Activated CD4-positive, alpha-beta T cell treated with anti-CD3 and anti-CD28 coated beads, Interleukin-2, Interleukin-4, amounts not matched to agents 100 ng/mL and 50 ng/mL, durations not matched to agents 16 hours and 8 hours (primary cell): ENCODE measurements at places on chromosomes 2 and 18.
A peak's percentile ranks its signal among the peaks of the same experiment; 100 is the strongest.

GRCh38 chr2:159851941-159852340, 53.9 kb upstream of the CD302 start:
- DNase-seq, result no peak

GRCh38 chr2:10265329-10266132, 37.2 kb upstream of the HPCAL1 start:
- DNase-seq, result no peak

DNA sequence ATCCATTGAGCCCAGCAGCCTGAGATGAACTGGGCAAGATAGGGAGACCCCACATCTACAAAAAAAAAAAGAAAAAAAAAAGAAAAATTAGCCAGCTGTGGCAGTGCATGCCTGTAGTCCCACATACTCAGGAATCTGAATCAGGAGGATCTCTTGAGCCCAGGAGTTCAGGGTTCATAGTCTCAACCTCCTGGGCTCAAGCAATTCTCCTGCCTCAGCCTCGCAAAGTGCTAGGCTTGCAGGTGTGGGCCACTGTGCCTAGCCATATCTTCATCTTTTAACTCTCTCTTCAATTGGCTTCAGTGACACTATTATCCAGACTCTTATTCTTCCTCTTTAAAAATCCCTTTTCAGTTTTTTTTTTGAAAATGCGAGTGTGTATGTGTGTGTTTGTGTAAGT, 28.5 kb upstream of the YES1 start:
- no peak for DNase-seq

DNA sequence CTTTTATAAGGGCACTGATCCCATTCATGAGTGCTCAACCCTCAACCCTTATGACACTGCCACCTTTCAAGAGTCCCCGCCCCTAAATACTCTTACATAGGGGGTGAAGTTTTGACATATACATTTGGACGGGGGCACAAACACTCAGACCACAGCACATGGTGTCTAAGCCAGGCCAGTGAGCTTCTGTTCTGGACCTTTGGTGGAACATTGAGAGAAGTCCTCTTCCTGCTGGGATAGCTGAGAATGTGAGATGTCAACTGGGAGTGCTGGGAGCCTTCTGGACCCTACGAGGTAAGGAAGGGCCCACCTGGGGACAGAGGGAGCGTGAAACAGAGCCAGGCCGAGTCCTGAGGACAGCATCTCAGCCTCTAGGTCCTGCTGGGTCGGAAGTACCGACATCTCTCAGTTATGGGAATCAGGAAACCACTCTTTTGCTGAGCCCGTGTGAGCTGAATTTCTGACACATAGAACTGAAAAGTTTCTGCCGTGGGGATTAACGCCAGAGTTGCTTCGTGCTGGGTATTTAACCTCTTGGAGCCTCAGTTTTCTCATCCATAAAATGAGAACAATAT, 114.9 kb downstream of the PDCL3 start:
- DNase-seq, result no peak

- DNase-seq, result no peak
Observed at GRCh38 chr2:188114014-188114413, 177.7 kb upstream of the GULP1 start.

DNA sequence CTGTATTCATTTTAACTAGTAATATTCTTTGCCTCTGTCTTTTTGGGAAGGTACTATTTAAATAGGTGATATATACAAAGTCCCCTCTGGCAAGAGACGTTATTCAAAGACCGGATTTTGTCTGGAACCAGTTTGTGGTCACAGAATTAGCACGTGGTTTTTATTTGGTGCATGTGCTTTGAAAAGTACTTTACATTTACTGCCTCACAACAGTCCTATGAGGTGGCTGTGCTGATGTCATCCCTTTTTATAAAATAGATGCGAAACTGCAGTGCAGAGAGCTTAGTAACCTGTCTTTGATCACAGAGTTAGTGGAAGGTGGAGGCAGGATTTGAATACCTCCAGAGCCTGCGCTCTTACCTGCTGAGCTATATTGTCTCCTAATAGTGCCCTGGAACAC, 4.0 kb downstream of the LPIN1 start:
- peak; percentile 84 for DNase-seq

DNA sequence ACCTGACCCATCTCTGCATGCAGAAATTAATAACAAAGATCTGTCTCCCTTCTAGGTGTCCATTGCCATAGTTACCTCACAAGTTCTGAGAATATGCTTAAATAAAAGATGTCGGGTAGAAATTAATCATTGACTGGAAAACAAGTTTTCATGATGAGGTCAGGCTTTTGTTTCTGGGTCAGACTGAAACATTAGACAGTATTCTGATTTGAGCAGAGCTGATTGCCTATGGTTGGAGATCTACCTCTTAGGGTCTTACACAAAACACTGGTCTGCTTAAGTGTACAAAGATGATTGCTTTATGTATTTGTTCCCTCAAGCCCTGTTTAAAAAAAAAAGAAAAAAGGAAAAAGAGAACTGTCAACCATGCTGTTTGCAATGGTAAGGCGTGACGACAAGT, 956.4 kb downstream of the CPS1 start:
- no peak for DNase-seq

GRCh38 chr2:216426938-216427337, 14.7 kb downstream of the SMARCAL1 start:
- DNase-seq, result no peak

- DNase-seq, result no peak
Observed at GRCh38 chr2:149538138-149538833, 49.3 kb downstream of the MMADHC start.

DNA sequence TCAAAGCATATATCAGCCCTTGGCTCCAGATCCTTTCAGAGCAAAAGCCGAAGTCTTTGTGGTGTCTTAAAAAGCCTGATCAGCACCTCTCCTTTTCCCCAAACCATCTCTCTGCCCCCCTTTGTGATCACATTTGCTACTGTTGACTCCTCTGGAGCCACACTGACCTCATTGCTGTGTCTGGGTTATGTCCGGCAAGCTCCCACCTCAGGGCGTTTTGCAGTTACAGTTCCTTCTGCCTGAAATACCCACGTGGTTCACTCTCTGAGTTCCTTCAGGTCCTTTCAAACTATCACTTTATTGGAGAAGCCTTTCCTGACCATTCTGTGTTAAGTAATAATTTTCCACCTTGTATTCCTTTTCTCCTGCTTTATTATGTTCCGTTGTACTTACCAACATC, 11.8 kb downstream of the C2orf69 start:
- DNase-seq, result no peak

GRCh38 chr18:75249672-75250470, 39.3 kb downstream of the TSHZ1 start:
- no peak for DNase-seq

DNA sequence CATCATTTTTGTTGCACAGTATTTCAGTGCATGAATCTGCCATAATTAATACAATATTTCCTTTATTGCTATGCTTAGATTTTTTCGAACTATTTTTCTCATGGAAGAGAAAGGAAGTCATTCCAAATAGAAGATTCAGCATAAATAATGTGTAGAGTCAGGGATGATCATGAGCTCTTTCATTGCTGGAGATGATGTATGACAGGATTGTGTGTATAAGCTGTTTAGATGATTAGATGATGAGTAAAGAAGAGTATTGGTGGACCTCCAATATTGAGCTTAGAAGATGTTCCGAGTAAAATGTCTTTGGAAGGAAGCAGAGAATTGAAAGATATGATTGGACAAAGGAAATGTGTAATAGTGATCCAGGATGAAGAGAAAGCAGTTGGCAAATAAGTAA, 364.5 kb downstream of the PARD3B start:
- DNase-seq, result no peak

DNA sequence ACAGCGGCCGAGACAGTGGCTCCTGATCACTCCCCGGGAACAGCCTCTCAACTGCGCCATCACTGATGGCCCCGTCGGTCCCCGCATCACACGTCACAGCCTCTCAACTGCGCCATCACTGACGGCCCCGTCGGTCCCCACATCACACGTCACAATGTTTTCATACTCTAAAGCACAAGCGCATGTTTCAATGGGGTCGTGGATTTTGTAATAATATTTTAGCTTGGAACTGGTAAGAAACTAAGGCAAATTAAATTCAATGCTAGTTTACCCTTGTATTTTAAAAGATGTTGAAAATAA, 44.2 kb upstream of the CTDP1 start:
- no peak for DNase-seq

DNA sequence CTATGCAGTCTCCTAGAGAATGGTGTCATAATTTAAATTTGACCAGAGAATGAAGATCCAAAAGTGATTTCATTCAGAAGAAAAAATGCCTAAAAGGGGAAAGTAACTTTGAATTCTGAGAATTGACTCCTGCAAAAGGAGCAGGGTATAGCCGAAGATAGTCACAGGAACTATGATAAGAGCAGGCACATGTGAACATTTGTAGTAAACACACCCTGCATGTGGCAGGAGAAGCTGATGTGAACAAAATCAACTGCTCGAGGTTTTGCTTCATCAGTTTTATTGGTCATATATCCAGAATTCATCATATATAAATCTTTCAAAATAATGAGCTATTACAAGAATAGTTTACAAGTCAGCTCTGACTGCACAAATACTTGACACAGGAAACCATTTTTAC, 14.0 kb downstream of the MCFD2 start:
- DNase-seq, result no peak

DNA sequence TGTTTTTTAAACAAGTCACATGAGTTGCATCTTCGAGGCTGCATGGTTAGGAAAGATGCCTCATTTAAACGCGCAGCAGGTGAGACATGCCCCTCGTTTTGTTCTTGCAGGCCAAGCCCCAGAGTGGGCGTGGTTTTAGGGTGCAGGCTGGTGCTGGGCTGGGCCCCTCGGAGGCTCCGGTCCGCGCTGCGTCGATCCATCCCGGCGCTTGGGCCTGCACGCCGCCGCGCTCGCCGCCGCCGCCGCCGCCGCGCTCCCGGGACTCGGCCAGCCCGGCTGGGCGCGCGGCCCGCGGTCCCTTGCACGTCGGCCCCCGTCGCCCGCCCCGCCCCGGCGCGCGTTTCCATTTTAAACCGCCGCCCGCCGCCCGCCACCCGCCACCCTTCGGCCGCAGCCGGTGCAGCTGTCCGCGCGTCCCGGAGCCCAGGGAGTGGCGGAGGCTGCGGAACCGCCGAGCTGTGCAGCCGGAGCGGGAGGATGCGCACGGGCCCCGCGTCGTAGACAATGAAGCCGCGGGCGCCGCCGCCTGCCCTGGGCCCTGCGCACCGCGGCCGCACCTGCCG, 175.5 kb downstream of the AGAP1 start:
- peak; percentile 6 for DNase-seq

GRCh38 chr2:50556934-50557575, 474.9 kb downstream of the NRXN1 start:
- no peak for DNase-seq

GRCh38 chr2:12050396-12050795, 304.0 kb downstream of the LPIN1 start:
- DNase-seq, result no peak

- peak; percentile 51 for DNase-seq
Observed at GRCh38 chr2:152730591-152731333, 12.3 kb downstream of the ARL6IP6 start.

DNA sequence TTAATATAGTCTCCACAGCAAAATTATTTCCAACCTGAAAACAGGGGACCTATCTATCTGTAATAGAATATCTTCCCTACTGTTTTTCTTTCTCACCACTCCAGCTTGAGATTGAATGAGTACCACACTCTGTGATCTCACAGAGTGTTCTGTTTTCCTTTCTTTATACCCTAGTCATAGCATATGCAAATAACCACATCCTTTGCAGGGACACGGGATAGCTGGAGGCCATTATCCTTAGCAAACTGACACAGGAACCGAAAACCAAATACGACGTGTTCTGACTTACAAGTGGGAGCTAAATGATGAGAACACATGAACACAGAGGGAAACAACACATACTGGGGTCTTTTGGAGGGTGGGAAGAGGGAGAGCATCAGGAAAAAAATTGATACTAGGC, 224.7 kb downstream of the SLC8A1 start:
- DNase-seq, result no peak

DNA sequence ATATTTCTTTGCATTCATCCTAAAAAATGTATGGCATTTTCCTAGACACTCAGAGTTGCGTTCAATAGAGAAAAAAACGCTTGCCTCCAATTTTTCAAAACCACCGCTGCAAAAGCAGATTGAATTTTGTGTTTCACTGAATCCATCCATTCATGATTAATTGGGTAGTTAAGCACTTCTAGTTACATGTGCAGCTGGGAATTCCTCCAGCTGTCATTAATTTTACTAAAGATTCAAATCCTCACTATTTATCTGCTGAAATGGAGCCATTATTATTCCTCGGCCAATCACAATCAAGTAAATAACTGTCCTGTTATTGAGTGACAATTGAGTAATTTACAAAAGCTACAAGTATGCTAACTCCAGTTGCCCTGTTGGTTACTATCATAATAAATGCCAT, 75.8 kb upstream of the ARL5A start:
- DNase-seq, result no peak

GRCh38 chr2:64328415-64328722, 125.6 kb upstream of the LGALSL start:
- DNase-seq, result no peak
